Activated naive CD4-positive, alpha-beta T cell (primary cell): ENCODE measurements at places on chromosomes 16 and 17.

DNA sequence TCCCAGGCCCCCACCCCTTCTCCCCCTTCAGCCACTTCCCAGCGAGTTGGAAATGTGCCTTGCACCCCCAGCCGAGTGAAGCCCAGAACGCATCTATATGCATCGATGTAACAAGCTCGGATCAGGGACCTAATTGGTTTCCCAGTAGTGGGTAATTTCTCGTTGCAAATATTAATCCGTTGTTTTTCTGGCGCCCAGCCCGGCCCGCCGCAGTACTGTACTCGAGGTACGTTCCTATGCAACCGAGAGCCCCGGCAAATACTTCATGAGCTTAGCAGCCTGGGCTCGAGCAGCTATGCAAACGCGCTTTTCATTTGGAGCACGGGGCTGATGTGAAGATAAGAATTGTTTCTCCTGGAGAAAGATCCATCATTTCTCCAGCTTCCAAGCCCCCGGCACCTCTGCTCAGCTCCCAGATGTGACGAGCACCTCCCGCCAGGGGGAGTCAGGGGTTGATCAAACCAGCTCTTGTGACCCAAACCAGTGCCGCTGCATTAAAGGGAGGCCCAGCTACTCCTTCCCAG is 229.8 kb downstream of the KATNIP start:
- no peak for DNase-seq

DNA sequence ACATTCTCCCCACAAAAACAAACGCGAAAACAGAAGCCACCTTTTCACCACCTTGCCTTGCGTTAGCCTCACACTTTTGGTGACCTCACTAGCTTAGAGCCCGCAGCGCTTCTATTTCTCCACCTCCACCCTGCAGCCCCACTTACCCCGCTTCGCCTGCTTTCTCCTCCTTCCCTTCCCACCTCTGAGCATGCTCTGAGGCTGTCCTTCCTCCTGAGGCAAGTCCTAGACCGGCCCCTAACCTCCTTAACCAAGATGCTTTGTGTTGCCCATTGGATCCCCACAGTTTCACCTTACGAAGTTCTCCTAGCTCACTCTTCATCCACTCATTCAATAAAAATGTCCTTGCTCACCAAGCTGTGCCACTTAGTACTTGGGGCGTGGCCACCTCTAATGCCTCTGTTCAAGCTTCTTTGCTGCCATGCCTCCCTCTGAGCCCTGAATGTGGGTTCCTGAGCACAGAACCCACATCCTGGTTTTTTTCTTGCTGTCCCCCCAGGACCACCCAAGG is 1.3 kb downstream of the GNGT2 start:
- no peak for DNase-seq

DNA sequence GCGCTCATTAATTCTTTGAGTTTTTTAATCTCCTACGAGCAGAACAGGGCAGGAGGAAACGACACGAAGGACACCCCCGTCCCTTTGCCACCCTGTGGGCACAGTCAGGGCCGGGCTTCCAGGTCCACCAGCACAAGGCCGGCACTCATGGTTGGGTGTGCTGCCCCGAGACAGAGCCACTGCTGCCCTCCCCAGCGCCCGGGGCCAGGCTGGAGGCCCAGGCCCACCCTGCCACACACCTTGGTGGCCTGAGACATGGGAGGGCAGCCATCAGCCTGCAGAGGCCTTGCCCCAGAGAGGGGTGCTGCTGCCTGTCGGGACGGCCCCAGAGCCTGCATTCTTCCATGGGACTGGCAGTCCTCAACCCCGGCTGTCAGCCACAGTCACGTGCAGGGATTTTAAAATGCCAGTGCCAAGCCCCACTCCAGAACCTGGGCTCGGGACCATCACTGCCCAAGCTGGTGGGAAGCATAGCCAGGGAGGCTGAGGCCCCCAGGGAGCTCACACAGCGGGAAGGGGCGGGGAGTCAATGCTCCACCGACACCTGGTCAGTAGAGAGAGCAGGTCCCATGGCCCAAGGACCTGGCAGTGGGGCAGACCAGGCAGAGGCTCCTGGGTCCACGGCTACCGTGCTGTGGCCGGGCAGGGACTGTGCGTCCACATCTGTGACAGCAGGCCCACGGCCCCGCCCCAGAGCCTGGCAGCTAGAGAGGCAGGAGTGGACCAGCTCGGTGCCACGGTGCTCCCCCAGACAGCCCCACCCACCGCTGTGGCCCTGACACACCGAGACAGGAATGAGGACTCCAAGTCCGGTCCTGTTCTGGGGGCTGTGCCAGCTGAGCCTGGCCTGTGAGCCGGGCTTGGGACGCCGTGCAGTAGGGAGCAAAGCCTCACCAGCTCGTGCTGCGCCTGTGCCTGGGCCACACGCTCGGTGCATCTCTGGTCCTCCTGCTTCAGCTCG is 27.5 kb downstream of the CEP131 start:
- no peak for DNase-seq

DNA sequence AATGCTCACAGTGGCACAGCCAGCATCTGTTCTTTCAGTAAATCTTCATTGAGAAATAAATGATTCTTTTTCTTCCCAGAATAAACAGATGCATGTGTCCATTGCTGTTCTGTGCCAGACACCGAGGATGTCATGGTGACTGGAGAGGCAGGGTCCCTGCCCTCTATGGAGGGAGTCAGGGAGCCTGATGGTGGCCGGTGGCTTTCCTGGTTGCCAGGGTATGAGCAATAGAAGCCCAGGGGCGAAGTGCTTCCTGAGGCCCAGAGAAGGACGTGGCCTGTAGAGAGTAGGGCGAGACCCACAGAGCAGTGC is 29.9 kb upstream of the NUDT16L1 start:
- DNase-seq: no peak

- no peak for DNase-seq
Measured at GRCh38 chr16:68022278-68022727, 729 bp downstream of the DDX28 start.

DNA sequence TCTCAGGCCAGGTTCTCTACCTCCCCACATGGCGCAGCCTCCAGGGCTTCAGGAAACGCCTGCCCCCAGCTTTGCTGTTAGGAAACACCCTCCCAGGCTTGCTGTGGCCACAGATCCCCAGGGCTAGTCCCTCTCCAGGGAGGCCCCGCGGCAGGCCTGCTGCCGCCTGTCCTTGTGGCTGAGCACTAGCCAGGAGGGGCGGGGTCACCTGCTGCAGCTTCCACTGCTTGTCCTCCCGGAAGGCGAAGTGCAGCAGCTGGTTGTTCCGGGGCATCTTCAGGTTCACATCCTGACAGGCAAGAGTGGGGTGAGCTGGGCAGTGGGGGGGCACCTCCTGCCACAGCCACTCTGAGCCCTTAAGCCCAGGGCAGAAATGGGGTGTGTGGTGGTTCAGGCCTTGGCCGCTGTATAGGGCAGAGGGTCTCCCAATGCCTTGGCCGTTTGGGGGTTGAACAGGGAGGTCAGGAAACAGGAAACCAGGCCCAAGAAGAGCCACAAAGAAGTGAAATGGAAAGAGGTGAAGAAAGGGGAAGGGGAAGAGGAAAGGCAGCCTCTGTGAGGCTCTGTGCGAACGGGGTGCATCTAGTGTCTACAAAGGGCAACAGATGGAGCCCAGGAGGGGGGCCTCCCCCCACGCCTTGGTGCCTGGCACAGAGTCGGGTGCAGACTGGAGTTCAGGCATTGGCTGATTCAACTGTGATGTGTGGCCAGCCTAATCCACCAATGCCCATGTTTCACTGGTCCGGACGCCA is 2.0 kb downstream of the ROGDI start:
- DNase-seq: no peak

DNA sequence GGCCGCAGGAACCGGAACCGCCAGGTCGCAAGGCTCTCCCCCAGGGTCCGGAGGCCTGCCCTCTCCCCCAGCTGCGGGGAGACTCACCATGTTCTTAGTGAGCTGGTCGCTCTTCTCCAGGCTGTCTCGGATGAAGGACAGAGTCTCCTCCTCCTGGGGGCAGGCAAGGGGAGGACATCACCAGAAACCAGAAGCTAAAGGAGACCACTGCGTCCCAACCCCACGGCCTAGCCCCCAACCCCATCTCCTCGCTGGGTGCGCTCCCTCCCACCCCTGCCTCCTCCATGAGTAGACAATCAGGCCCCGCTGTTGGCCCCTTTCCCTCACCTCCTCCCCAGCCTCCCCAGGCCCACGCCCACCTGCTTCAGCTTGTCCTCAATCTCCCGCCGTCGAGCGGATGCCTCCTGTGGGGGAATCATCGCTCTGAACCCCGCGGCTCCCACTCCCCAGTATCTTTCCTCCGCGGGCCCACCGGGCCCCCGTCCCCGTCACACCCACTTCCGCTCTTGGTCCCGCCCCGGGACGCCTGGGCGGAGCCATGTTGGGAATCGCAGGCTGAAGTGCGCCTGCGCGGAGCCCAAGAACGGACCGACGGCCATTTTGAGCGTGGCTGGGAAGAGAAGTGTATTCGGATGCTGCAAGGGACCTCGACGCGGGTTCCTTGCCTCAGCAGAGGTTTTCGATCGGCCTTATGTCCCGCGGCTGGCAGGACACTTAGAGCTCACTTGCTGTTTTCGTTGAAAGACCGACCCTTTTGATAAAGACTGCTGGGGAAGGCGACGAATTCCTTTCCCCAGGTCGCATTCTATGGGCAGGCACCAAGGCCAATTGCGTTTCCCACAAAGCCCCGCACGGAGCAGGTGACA is at the start of gene EXOC7:
Gene EXOC7 (minus strand): TSS at position 514 of the 866 bp plus-strand sequence. CDS start 95 bp downstream, at position 419.
- peak; percentile 87 for DNase-seq

DNA sequence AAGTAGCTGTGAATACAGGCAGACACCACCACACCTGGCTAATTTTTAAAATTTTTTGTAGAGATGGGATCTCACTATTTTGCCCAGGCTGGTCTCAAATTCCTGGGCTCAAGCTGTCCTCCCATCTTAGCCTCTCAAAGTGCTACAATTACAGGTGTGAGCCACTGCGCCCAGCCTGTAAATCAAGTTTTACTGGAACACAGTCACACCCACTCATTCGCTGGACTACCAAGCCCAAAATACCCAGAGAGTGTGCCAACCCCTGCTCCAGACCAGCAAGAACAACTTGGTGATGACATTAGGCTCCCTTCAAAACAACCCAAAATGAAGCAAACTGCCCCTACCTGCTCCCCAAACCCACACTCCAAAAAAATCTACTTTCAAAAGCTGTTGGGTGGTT is 36.0 kb downstream of the TVP23A start:
- DNase-seq: no peak

GRCh38 chr16:4249530-4250308 is 7.8 kb upstream of the SRL start:
- no peak for DNase-seq

GRCh38 chr17:11553135-11553534 is 45.1 kb upstream of the DNAH9 start:
- DNase-seq: no peak

GRCh38 chr17:45782889-45783592 is 1.1 kb upstream of the CRHR1 start:
- peak; percentile 12 for DNase-seq

DNA sequence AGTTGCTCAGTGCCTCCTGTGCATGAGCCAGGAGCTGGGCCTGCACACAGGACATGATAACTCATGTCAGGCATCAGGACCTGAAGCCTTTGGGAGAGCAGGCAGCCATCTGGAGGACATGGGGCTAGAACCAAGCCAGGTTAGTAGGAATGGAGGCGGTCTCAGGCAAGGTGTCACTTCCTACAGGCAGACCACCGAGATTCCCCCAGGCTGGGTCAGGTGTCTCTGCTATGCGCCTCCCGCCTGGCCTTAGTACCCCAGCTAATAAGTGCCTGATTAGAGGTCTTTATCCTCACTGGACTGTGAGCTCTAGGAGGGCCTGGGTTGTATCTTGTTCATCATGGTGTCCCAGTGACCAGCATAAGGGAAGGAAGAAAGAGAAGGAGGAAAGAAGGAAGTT is 15.6 kb downstream of the SAMD14 start:
- no peak for DNase-seq

DNA sequence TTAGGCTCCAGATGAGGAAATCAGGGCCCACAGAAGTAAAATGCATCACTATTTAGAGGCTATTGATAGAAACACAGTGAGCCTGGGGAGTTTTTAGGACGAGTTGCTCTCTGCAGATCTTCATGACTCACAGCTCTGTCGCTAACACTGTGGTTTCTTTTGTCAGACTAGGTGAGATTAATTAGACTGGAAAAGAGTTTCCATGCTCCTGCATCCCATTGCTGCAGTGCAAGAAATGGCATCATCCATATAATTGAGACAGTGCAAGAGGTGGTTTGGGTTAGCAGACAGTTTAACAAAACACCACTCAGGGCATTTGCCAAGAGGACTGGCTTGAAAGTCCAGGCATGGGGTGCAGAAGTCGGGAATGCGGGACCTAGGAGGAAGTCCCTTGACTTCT is 198.8 kb upstream of the CACNG5 start:
- DNase-seq: no peak

- no peak for DNase-seq
Measured at GRCh38 chr17:57481910-57482391, 225.6 kb downstream of the MSI2 start.

GRCh38 chr16:79303959-79304387 is 296.6 kb downstream of the MAF start:
- DNase-seq: no peak
